ENCODE measurements at places on chromosomes 13 and 19. TPM values are rescaled to one million over a fixed set of nuclear protein-coding genes. Genes with fewer than 3 reads are reported as not detected.

Gene ENOX1
- 7.4 TPM for total RNA-seq

Gene MBD3L5
- total RNA-seq = not detected

Gene CPB2
- not detected for total RNA-seq

Gene SNRPD2
- 780 TPM for total RNA-seq

Gene MATK
- under 0.01 TPM for total RNA-seq

Gene SLC39A3
- 32.4 TPM for total RNA-seq

Gene KLK15
- not detected for total RNA-seq

Gene NFIX
- 36.8 TPM for total RNA-seq

Gene C19orf44
- 2.0 TPM for total RNA-seq

Gene DDX39A
- total RNA-seq = 28.8 TPM

Gene DCLK1
- total RNA-seq = 1.8 TPM

Gene MAMSTR
- 0.28 TPM for total RNA-seq

Gene POU2F2
- under 0.01 TPM for total RNA-seq

Gene CASP14
- not detected for total RNA-seq

Gene GET3
- total RNA-seq = 118 TPM

Gene RAB20
- total RNA-seq = 12.7 TPM

Gene SLC7A10
- not detected for total RNA-seq

Gene C19orf73
- 0.83 TPM for total RNA-seq

Gene IZUMO2
- total RNA-seq = not detected

Gene DNAJC15
- total RNA-seq = 17.1 TPM
